H9 (cell line): ENCODE measurements at places on chromosomes 7 and 10. TPM values are rescaled to one million over a fixed set of nuclear protein-coding genes. Genes with fewer than 3 reads are reported as not detected.
A peak's percentile ranks its signal among the peaks of the same experiment; 100 is the strongest.

DNA sequence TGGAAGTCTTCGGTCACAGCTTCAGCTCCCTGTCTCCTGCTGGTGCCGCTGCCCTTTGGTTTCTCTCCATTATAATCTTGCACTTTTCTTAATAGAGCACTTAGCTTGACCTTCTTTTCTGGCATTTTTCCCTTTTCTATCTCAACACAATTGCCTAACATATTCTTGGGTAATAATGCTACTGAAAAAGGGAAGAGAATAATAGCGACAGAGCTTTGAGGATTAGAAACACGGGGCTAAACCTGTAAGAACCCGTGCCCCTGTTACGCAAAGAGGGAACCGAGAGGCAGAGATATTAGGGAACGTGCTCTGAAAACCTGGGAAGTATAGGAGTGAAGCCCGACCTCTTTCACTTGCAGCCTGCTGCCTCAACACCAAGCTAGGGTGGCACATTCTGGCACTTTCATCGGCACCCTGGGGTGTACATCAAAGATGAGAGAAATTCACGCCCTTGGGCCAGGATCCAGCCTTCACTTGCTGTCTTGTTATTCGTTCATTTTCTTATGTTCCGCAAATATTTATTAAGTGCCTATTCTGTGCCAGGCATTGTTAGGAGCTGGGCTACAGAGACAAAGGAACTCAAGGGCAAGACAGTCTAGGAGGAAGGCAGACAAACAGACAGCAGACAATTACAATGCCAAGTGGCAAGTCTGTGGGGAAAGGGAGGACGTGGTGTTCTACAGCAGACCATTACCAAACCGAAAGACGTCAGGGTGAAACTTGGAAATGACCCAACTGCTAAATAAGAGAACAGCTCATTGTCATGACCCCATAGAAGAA lies 33.0 kb upstream of the GALNTL5 start:
- DNase-seq = no peak
- H3K4me1 ChIP-seq = no peaks in the 10 kb centered on the region
- H3K27ac ChIP-seq = no peak overlapping the region
- no peaks in the 10 kb centered on the region for H3K27me3 ChIP-seq
- H3K36me3 ChIP-seq = no peaks in the 10 kb centered on the region

GPC2 gene
- 39.5 and 45.2 TPM in 2 replicates for total RNA-seq

- no peaks in the 10 kb centered on the region for H3K4me1 ChIP-seq
- no peaks in the 10 kb centered on the region; the same call in 2 of the 3 replicates for H3K36me3 ChIP-seq
- DNase-seq = no peak
- no peak overlapping the region for H3K4me3 ChIP-seq
- H3K27ac ChIP-seq = no peak overlapping the region
Measured at GRCh38 chr7:7426676-7427075, 109.0 kb downstream of the COL28A1 start.

- no peaks in the 10 kb centered on the region for H3K36me3 ChIP-seq
- H3K27ac ChIP-seq = no peak overlapping the region
- no peaks in the 10 kb centered on the region for H3K27me3 ChIP-seq
- DNase-seq = no peak
Measured at GRCh38 chr7:3649678-3650440, 348.8 kb downstream of the SDK1 start.

- peak overlapping the region; percentile 87 for H3K4me3 ChIP-seq
- peak; percentile 52 for DNase-seq
- H3K27me3 ChIP-seq = no peaks in the 10 kb centered on the region
- H3K27ac ChIP-seq = no peak overlapping the region
- H3K4me1 ChIP-seq = 0 out of 2 replicates have a peak, but pooled peaks cover 5% of the 10 kb centered on the region
Measured at GRCh38 chr10:79347894-79348639, 798 bp downstream of the PPIF start.

TAS2R41 gene
- total RNA-seq = not detected in 2 replicates

- H3K4me1 ChIP-seq = no peaks in the 10 kb centered on the region; the same call in 1 of the 2 replicates
- H3K27me3 ChIP-seq = no peaks in the 10 kb centered on the region
- no peak overlapping the region for H3K4me3 ChIP-seq
- no peaks in the 10 kb centered on the region for H3K36me3 ChIP-seq
- no peak overlapping the region for H3K27ac ChIP-seq
Measured at GRCh38 chr7:14389181-14389591, 399.7 kb upstream of the ETV1 start.

GRCh38 chr10:36766415-36766810 lies 359.0 kb upstream of the ANKRD30A start:
- no peak overlapping the region for H3K27ac ChIP-seq
- no peak for DNase-seq
- no peaks in the 10 kb centered on the region for H3K27me3 ChIP-seq
- no peaks in the 10 kb centered on the region for H3K4me1 ChIP-seq
- no peaks in the 10 kb centered on the region for H3K36me3 ChIP-seq

DNA sequence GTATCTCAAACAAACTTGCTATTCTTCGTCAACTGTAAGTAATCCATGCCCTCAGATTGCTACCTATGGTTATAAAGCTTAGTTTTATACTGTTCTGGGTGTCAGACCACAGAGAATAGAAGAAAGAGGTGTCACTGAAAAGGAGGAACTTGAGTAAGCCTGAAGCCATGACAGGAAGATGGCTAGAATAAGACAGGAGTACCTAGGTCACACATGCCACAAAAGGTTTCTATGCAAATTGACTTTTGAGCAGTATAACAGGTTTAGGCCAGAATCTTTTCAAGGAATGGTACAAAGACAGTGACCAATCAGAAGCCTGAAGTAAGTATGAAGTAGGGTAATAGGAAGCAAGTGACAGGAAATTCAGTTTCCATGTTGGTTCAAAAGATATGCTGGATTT lies 23.5 kb downstream of the FBXW4 start:
- H3K4me1 ChIP-seq = no peaks in the 10 kb centered on the region
- no peak overlapping the region for H3K27ac ChIP-seq
- H3K36me3 ChIP-seq = peaks cover 6% of the 10 kb centered on the region; the same call in 2 of the 3 replicates
- no peak for DNase-seq
- no peaks in the 10 kb centered on the region for H3K27me3 ChIP-seq
- no peak overlapping the region for H3K4me3 ChIP-seq

- H3K4me3 ChIP-seq = no peak overlapping the region
- no peaks in the 10 kb centered on the region for H3K4me1 ChIP-seq
- no peak for DNase-seq
- H3K27me3 ChIP-seq = no peaks in the 10 kb centered on the region
Measured at GRCh38 chr7:92456236-92456635, 9.0 kb downstream of the GATAD1 start.

DNA sequence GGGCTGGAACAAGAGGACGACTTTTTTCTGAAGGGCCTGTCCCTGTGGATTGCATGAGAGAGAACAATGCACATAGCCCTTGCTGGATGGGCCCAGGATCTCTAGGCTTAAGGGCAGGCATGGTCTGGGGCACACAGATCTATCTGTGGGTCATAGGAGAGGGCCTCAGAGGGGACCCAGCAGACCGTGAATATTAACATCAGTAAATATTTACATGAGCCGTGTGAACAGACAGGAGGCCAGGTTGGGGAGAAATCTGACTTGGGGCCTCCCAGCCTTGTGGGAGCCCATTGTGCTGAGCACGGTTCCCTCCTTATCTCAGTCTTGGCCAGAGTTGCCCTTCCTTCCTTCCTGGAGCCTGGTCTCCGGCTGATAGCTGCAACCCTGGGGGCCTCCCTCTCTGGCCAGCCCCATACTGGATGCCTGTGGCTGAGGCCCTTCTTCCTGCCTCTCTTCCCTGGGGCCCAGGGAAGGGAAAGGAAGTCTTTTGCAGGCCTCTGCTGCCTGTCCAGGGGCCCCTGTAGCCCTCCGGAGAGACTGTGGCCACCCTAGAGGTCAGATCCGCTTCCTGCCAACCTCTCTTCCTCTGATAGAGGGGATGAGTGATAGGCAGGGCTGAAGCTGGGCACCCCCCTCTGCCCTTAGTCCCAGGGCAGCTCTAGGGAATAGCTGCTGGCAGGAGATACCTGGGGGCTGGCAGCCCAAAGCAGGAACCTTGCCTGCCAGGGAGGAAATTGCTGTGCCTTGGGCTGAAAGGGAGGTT lies 44.5 kb upstream of the TRIM8 start:
- H3K4me1 ChIP-seq = no peaks in the 10 kb centered on the region; the same call in 1 of the 2 replicates
- H3K27ac ChIP-seq = no peak overlapping the region
- DNase-seq = no peak

GNAT3 gene
- total RNA-seq = not detected in 2 replicates

DNA sequence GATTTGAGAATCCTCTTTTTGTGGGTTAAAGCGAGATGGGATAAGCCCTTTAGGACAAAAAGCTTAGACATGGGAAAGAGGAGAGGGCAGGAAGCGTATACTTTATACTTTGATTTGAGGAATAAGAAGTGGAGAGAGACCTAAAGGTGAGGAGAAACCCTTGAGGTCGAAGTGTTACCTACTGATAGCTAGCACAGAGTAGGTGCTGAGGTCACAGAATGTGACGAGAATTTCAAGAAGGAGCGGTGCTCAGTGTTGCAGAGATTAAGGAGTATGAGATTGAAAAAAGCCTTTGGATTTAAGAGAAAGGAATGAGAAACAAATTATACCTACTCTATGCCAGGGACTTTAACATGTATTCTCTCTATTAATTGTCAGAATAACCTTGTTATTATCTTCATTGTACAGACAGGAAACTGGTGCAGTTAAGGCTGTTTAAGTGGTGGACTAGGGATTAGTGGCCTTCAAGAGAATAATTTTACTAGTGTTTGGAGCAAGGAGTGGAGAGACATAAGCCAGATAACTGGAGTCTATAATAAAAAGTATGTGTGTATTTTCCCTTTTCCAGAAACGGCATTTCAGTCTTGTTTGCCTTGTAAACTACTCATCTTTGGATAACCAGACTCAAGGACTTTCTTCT lies 8.8 kb downstream of the CAPZA2 start:
- no peak for DNase-seq
- H3K27ac ChIP-seq = no peak overlapping the region
- no peaks in the 10 kb centered on the region for H3K27me3 ChIP-seq
